ENCODE measurements at places on chromosomes 2 and 18.

GRCh38 chr2:176732780-176733179 lies 463.5 kb downstream of the MTX2 start:
- DNase-seq, result no peak

DNA sequence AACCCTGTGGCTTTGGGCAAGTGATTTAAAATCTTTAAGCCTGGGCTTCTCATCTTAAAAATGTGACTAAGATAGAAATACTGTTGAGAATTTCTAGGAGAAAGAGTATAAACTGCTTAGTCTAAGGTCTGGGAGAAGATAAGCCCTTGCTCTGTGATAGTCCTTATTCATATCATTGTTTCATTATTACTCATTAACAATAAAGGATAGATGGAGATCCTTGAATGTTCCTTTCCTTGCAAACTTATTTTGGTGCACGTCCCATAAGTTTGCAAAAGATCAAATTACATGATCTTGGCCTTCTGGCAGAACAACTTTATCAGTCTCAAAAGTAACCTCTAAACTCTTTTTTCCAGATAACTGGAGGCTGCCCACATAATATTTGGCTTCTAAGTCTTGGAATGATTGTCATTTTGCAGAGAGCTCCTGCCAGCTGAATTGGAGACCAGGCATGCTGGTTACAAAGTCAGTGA lies 138.3 kb downstream of the FAM124B start:
- DNase-seq, result no peak

- DNase-seq, result no peak
Observed at GRCh38 chr2:176107731-176108181, 676 bp downstream of the HOXD11 start.

GRCh38 chr2:163736433-163737189 lies 803 bp upstream of the FIGN start:
- DNase-seq, result no peak

DNA sequence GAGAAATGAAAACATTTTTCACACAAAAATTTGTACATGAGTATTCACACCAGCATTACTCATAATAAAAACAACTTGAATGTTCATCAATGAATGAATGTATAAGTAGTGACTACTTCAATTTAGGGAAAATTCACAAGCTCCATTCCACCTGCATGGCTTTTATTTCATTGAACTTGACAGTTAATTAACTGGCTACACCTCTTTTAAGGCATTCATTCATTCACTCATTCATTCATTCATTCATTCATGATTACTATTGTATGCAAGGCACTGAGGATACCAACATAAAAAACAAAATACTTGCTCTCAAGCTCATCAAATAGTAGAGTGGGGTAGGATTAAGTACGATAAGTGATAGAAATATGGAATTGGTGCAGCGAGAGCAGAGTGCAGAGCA lies 198.3 kb upstream of the DLGAP1 start:
- DNase-seq, result no peak

DNA sequence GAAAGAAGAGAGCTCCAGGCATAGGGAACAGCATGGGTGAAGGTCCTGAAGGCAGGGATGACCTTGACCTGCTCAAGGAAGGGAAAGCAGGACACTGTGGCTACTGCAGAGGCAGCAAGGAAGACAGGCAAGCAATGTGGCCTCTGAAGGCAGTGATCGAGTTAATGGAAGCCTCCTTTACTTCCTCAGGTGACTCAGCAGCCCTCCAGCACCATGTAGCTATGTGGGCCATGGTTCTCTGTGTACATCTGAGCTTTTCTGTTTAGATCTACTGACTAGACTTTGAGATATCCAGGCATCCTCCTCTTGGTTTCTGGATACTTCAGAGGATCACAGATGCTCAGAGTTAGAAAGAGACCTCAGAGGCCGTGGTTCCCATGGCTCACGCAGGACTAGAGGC lies 107.3 kb upstream of the PID1 start:
- no peak for DNase-seq

- no peak for DNase-seq
Observed at GRCh38 chr2:206556357-206556949, 85.8 kb upstream of the FAM237A start.

GRCh38 chr18:51430538-51430937 lies 233.1 kb upstream of the MEX3C start:
- no peak for DNase-seq

DNA sequence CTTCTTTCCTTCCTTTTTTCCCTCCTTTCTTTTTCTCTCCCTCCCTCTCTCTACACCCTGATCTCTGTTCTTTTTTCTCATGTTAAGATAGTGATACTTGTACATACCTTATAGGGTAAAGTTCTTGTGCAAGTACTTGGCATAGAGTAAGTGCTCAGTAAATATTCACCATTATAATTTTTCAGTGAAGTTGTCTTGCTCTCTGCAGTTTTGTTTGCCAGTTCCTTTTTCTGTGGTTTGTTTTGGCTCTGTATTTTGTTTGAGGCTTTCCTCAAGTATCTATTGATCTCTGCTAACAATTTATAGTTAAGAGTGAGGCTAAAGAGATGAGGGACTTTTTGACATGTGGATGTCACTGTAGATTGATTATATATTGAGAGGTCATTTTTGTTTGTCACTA lies 48.0 kb downstream of the MTX2 start:
- no peak for DNase-seq

GRCh38 chr18:49332706-49333406 lies 127.6 kb downstream of the DYM start:
- DNase-seq, result no peak

DNA sequence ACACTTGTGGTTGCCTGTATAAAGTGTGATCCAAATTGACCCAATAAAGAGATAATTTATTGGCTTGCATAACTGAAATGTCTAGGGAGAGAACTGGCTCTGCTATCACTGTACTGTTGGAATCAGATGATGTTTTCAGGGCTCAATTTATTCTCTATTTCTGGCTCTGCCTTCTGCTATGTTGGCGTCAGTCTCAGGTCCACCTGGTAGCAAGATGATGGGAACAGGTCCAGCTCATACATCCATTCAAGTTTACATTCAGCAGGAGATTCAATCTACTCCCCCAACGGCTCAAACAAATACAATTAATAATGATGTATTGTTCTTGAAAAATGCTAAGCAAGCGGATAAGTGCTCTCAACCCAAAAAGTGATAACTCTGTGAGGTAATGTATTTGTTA lies 297.7 kb upstream of the SYT4 start:
- DNase-seq, result no peak

DNA sequence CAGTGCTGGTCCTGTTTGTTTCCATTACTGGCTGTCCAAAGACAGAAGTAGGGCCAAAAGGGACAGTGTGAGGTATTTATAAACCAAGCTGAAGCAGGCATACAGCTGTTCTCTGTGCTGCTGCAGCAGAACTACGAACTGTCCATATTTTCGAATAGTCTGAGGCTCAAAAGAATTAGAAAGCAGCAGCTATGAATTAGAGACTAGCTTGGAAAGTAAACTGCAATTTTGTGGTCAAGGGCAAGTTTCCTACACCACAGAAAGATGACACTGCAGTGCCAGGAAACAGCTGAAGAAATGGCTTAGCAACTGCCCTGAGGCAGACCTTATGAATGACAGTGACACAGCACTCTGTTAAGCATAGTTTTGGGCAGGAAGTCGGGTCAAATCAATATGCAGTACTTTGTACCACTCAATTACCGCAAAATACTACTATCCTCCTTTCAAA lies 125.3 kb downstream of the TMEM131 start:
- DNase-seq, result peak; percentile 67

GRCh38 chr2:102359527-102359926 lies 3.9 kb downstream of the IL18R1 start:
- no peak for DNase-seq

- no peak for DNase-seq
Observed at GRCh38 chr2:209817844-209818271, 46.2 kb downstream of the UNC80 start.

DNA sequence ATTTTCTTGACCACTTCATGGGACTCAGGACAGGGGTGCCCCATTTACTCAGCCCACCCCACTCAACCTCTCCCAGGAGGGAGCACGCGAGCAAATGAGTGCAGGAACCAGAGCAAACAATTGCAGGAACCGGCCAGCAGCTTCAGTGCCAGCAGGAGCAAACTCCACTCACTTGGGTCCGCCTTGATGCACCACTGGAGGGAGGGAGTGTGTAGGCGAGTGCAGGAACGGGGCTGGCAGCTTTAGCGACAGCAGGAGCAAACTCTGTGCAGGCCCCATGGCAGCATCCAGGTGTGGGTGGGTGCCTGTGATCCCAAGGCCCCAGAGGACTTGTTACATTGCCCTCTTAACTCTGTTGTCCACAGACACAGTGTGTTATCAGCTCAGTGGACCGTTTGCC lies 1667.3 kb upstream of the CELF4 start:
- DNase-seq, result no peak

DNA sequence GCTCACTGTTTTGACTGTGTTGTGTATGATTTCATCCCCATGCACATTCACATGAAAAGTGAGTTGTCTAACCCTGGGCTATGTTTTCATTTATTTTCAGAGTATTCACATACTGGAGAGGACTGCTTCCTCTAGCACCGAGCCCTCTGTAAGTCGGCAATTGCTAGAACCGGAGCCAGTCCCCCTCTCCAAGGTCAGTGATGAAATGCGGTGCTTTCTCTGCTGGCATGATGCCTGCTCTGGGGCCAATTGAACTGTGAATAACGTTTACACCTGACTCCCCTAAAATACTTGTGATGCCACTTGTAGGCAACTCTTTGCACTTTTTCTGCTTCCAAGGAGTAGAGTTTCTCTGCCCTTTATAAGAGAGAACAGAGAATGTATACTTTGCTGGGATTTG lies 126.9 kb downstream of the PRKRA start:
- DNase-seq, result no peak

GRCh38 chr2:177897278-177897677 lies 175.3 kb downstream of the PDE11A start:
- DNase-seq, result no peak

GRCh38 chr2:187528042-187528441 lies 26.2 kb downstream of the TFPI start:
- DNase-seq, result no peak

DNA sequence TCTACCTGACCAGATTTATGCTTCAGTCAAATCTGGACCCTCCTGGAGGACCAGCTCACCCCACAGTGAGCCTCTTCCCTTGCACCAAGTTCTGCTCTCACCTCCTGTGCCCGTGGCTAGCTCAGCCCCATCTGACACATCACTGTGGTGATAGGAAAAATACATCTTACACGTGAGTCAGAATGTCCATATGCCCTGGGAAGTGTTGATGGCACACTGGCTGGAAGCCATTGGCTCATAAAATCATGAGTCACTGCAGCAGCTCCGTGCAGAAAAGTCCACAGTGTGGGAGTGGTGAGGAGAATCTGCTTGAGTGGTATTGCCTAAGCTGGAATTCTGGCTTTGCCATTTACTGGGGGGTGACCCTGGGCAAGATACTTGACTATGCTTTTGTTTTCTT lies 42.6 kb upstream of the RAPGEF4 start:
- peak; percentile 84 for DNase-seq

DNA sequence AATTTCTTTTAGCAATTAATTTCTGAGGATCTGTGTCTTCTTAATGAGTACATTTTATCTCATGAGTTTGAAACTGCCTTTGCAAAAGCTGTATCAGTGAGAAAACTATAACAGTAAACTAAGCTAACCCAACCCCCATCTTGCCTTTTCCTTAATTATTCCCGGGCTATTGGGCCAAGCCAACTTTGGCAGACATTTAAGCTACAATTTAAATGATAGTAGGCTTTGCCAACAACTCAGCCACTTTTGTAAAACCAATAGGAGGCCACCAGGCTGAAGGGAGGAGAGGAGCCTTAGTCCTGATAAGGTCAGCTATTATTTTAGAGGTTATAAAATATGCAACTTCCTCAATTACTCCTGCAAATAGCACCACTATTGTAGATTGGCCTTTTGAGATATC lies 218.0 kb upstream of the KCNJ3 start:
- DNase-seq, result no peak

GRCh38 chr2:160043265-160043664 lies 19.1 kb downstream of the PLA2R1 start:
- DNase-seq, result no peak

DNA sequence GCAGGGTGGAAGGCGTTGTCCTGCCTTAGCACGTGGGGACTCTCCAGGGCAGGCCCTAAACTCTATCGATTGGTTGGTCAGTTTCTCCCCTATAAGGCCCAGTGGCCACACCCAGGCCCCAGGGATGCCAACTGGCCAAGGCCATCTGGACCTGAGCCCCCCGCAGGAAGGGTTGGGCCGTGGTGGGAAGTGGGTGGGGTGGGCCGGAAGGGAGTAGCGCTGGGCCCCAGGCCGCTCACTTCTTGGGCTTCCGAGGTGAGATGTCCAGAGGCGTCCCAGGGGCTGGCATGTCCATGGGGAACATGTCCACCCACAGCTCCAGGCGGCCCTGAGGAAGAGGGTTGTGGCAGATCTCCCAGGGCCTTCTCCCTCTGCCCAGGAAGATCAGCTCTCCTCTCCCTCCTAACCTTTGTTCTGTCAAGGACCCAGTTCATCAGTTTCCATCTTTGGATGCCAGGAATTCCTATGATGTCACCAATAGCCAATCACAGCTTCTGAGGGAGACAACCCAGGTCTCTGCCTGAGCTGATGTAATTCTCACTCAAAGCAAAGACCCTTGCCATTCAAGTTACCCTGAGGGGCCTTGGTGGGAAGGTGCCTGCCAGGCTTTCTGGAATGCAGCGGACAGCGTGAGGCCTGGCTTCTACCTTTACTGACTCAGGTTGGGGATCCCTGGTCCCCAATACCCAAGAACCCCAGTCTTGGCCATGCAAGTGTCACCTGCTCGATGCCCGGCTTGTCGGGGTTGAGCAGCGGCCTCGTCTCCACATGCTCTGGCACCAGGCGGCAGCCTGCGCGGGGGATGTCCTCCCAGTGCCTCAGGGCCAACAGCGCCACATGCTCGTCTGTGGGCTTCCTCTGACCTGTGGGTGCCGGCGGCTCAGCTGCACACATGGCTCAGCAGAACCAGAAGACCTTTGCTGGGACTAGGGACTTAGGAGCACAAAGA lies 14.4 kb downstream of the OTOF start:
- DNase-seq, result no peak

DNA sequence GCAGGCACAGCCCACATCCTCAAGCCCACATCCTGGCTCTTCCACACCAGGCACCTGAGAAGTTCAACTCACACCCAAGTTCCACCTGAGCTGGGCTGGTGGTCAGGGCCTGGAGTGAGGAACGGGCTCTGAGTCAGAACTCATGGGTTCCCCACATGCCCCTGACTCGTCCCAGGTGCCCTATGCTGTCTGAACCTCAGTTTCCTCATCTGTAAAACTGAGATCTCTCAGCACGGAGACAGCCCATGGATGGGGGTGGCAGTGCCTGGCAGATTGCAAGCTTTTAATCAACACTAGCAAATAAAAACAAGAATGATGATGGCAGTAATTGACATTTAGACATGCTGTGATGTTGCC lies 307.8 kb downstream of the NDUFA10 start:
- DNase-seq, result no peak

- DNase-seq, result no peak
Observed at GRCh38 chr2:158395166-158395565, 61.4 kb downstream of the CCDC148 start.

All from amniotic stem cell (primary cell).